Bronchus fibroblast of lung (primary cell): ENCODE measurements at places on chromosomes 2 and 18. TPM values are rescaled to one million over a fixed set of nuclear protein-coding genes. Genes with fewer than 3 reads are reported as not detected.

The KCNG2 gene
- 1.9 and 3.9 TPM in 2 replicates for total RNA-seq

The SH2D6 gene
- total RNA-seq, result 0.34 and 0.59 TPM in 2 replicates

The KCNK3 gene
- total RNA-seq, result not detected in 2 replicates

The REG3A gene
- not detected in 2 replicates for total RNA-seq

The ASTL gene
- not detected in 2 replicates for total RNA-seq
